ENCODE measurements at places on chromosomes 4 and X. TPM values are rescaled to one million over a fixed set of nuclear protein-coding genes. Genes with fewer than 3 reads are reported as not detected.

GRCh38 chr4:74549936-74550335, 105.0 kb downstream of the AREG start:
- no peak for DNase-seq

DNA sequence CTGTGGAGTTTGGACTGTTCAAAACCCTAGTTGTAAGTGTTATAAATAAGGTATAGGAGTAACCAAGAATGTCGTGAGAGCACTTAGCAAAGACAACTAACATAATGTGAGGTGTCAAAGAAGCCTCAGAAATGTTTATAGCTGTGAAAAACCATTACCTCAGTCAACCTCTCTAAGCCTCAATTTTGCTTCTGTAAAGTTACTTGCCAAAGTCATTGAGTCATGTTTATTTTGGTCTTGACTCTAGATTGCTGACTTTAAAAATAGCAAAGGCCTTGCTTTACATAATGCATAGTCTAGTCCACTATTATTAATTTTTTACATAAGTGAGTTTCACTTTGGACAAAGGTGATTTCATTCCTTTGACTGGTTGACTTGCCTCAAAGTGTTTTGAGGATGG, 257.6 kb upstream of the CXXC4 start:
- no peak for DNase-seq

DNA sequence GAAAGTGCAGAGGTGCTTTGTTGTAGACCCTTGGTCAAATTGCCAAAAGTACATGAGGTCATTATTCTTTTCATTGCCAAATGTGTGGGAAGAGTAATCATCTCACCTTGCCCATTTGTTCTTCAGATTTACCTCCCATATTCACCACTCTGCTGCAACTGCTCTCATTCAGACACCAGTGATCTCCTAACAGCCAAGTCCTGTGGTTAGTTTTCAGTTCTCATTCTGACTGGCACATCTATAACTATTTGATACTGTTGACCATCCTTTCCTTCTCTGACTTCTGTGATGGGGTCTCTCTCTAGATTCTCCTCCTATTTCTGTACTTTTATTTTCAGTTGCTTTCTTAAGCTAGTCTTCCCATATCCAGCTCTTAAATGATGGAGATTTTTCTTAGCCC, 39.8 kb downstream of the GRIA3 start:
- DNase-seq: no peak

TLR1 gene
- 9.8 TPM for total RNA-seq

DNA sequence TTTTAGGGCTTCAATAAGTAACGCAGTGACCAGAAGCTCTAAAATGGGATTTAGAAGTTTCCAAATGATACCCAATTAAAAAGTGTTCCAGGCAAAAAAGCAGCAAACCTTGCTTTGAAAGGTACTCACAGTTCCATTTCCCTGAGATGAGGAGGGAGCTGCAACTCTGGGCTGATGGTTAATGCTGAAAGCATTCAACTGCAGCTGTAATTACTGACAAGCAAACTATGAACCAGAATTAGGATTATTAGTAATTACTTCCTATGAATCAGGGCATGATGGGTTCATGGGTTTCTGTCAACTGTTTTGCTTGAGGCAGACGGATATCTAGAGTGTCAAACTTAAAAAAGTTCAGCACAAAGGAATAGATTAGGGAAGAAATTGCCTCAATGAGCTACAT, 357.4 kb downstream of the STIM2 start:
- DNase-seq: no peak

DNA sequence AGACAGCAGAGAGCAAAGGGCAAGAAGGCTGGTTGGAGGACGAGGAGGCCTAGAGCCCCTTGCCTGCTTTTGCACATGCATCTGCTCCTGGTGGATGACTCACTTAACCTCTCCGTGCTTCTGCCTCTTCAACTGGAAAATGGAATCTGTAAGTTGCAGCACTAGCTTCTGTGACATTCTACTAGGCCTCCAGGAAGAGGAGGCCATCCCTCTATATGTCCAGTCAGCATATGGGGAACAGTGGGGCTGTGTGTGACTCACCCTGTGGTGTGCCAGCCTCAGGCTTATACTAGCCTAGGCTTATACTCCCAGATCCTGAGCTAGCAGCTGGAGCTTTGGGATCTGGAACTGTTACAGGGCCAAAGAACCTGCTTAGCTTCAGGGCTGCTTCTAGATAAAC, 36.0 kb downstream of the RTL9 start:
- no peak for DNase-seq

- DNase-seq: no peak
Measured at GRCh38 chr4:127505203-127505602, 127.6 kb upstream of the INTU start.

DNA sequence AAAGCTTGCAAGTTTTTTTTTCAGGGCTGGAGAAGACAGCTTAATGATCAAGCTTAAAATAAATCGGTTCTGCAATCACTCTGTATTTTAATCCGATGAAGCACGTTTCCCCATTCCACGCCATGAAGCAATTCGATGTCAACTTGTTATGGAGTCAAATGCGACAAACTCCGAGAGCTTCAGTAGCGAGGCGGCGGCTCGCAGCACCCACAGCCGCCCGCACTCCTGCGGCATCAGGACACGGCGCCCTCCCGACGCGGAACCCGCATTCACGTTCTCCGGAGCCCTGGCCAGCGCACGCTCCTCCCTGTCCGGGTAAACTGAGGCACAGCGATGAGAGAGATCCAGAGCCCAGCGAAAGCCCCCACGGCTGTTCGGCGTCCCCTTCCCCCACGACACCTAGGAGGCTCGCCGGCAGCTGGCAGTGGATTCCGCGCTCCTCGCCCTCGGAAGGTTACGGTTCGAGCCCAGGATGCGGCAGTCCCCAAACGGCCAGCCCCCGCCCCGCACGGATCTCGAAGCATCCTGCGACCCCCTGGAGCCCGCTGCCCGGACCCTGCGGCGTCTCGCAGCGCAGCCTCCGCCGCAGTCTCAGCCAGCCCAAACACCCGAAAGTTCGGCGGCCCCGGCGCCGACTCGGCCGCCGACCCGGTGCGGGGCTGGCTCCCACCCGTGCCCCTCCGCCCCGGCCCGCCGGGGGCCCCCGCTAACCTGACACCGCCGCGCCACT, 507 bp downstream of the MFAP3L start:
- peak; percentile 11 for DNase-seq

CENPVL3 gene
- total RNA-seq: not detected
